ENCODE measurements at places on chromosomes 6 and 20.

GRCh38 chr6:16731478-16732051, 29.7 kb downstream of the ATXN1 start:
- no peak for DNase-seq

- no peak for DNase-seq
Observed at GRCh38 chr20:45576995-45577394, 2.1 kb downstream of the WFDC8 start.

DNA sequence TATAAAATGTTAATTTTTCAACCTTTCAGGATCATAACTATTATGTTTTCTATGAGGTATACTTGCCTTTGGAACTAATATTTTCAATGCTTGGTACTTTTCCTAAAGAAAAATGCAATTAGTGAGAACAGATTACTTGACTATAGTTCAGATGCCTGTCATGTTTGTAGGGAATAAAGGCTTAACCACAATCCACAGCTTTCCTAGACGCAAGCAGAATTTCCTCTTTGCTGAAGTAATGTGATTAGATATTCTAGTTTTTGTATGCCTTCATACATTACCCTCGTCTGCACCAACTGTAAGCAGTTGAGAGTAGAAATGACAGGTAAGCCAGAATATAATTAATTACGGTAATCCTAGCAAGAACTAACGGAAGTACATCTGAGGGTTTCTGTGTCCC, 581.4 kb upstream of the MMS22L start:
- no peak for DNase-seq

- no peak for DNase-seq
Observed at GRCh38 chr20:50286609-50287008, 96.0 kb downstream of the CEBPB start.

- no peak for DNase-seq
Observed at GRCh38 chr6:162821102-162821501, 93.3 kb downstream of the PACRG start.

GRCh38 chr6:75735491-75736186, 13.4 kb upstream of the MYO6 start:
- no peak for DNase-seq

DNA sequence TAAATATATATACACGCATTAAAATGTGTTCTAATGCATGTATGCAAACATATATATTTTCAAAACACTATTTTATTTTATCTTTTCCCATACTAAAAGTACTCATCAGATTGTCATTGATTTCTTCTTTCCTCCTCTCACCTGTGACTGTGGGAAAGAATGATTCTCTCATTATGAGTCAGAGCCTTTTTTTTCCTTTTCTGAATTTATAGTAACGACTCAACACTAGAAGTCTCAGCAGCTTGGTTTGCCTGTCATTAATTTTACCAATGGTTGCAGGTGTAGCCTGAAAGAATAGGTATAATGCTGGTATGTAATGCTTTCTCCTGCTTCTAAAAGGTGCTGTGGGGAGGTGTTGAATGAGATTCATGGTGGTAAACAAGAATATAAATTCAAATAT, 328.7 kb downstream of the UTRN start:
- DNase-seq: no peak

GRCh38 chr6:41171908-41172307, 9.0 kb upstream of the TREM2 start:
- no peak for DNase-seq

GRCh38 chr20:63082939-63083735, 76.4 kb upstream of the BHLHE23 start:
- peak; percentile 22 for DNase-seq

GRCh38 chr6:2706558-2706957, 44.2 kb downstream of the MYLK4 start:
- no peak for DNase-seq

GRCh38 chr20:35539756-35540212, 2.1 kb upstream of the ERGIC3 start:
- DNase-seq: peak; percentile 35

Data from D341Med (cell line).